Activated naive CD4-positive, alpha-beta T cell treated with anti-CD3 and anti-CD28 coated beads, Interleukin-2, amount 10 ng/mL, durations not matched to agents 7 days and 5 days (primary cell): ENCODE measurements at places on chromosomes 1 and 21.

DNA sequence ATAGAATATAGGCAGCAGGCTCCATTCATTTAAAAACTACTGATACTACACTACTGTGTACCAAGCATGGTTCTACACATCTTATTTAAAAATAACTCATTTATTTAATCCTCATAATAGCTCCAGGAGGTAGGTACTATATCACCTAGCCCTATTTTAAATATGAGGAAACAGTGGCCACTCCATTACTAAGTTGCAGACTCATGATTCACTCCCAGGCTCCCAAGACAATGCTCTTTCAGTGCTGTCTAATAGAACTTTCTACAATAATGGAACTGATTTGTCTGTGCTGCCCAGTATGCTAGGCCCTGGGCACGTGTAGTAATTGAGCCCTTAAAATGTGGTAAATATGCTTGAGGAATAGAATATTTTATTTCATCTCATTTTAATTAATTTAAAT lies 357.1 kb downstream of the LTN1 start:
- H3K27ac ChIP-seq = no peak overlapping the region
- H3K4me3 ChIP-seq = no peak overlapping the region
- DNase-seq = no peak
- H3K27me3 ChIP-seq = no peaks in the 10 kb centered on the region
- peaks cover 11% of the 10 kb centered on the region for H3K4me1 ChIP-seq

DNA sequence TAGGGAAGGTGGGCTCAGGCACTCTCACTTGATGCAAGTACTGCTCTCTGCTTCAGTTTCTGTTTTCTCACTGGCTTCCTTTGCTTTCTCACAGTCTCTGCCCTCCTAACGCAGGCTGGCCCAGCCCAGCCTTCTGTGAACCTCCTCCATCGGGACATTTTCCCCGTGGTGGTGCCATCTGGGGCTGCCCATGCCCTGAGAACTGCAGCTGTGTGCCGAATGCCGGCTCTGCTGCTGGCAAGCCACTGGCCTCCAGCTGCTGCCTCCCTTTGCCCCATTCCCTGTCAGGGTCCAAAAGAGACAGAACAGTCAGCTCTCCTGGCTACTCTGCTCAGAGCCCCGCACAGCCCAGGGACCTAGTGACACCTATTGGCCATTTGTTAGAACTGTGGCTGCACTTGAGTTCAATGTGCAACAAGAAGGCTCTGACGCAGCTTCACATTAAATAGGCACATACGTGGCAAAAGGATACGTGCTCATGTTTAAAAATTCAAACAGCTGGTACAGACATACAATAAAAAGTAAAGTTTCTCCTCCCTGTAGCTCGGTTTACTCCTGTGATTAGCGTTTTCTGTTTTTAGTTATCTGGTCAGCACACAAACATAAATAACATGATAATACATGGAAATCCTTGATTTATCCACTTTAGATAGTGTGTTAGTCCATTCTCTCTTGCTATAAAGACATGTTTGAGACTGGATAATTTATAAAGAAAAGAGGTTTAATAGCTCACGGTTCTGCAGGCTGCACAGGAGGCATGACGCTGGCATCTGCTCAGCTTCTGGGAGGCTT lies 46.6 kb downstream of the FCRL5 start:
- no peaks in the 10 kb centered on the region for H3K4me1 ChIP-seq
- H3K27ac ChIP-seq = no peak overlapping the region
- no peaks in the 10 kb centered on the region for H3K36me3 ChIP-seq
- peak; percentile 47 for DNase-seq

GRCh38 chr1:8411803-8412182 lies 93.9 kb downstream of the SLC45A1 start:
- H3K4me3 ChIP-seq = no peak overlapping the region
- no peak overlapping the region for H3K27ac ChIP-seq
- no peaks in the 10 kb centered on the region for H3K27me3 ChIP-seq
- DNase-seq = no peak
- peaks cover 68% of the 10 kb centered on the region for H3K36me3 ChIP-seq

DNA sequence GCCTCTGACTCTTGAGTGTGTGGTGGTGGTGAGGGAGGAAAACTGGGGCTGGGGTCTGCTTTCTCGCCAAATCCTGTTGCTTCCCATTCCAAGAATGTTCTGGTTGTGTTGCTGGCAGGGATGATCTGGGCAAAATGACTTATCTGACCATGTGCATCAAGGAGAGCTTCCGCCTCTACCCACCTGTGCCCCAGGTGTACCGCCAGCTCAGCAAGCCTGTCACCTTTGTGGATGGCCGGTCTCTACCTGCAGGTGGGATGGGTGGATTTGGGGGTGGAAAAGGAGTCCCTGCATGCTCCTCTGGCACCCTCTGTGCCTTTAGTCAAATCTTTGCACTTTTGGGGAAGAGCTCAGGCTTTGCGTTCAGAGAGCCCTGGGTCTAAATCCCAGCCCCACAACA lies 18.1 kb downstream of the CYP4B1 start:
- H3K27me3 ChIP-seq = peaks cover 14% of the 10 kb centered on the region
- H3K4me3 ChIP-seq = no peak overlapping the region
- H3K27ac ChIP-seq = no peak overlapping the region
- H3K4me1 ChIP-seq = no peaks in the 10 kb centered on the region
- DNase-seq = no peak
- no peaks in the 10 kb centered on the region for H3K36me3 ChIP-seq

- peaks cover 12% of the 10 kb centered on the region for H3K4me1 ChIP-seq
- DNase-seq = no peak
- H3K27ac ChIP-seq = no peak overlapping the region
These were observed 44.8 kb downstream of the BACH1 start for GRCh38 chr21:29343519-29343918.

DNA sequence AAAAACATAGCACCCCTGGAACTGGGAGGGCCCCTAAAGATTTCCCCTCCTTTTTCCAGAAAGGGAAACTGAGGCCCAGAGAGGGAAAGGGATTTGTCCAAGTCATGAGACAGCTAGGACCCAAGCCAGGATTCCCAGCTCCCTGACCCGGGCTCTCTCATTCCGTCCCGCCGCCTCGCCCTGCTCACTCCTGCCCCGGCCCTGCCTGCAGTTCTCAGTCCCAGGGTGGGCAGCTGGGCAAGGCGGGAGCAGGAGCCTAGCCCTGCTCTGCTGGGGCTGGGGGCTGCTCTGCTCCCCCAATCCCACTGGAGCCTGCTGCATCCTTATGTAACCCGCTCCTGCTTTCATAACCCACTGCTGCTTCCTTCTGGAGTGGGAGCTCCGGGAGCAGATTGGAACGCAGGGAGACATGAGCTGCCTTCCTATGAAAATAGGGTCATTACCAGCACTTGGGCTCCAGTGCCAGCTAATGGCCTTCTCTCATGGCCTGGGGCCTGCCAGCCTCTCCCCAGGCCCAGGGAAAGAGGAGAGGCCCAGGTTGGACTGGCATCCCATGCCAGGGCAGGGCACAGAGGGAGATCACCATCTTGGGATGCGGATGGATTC lies 84.5 kb downstream of the CAMK2N1 start:
- DNase-seq = no peak
- peaks cover 86% of the 10 kb centered on the region for H3K27me3 ChIP-seq
- no peaks in the 10 kb centered on the region for H3K36me3 ChIP-seq

DNA sequence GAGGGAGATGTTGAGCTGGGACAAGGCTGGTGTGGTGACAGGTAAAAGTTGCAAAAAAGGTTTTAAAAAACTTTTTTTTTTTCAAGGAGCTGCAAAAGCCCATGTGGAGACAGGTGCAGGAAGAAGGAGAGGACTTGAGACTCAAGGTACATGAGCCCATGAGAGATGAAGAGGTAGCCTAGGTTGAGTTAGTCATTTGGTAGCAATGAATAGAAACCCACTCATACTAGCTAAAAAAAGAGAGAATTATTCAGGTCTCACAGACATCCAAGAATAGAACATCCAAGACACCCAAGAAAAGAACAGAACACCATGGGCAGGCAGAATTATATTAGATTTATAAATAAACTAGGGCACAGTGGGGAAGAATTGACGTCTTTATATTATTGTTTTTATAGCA lies 65.1 kb downstream of the PCP4 start:
- no peak overlapping the region for H3K27ac ChIP-seq
- no peak overlapping the region for H3K4me3 ChIP-seq
- no peaks in the 10 kb centered on the region for H3K36me3 ChIP-seq
- H3K27me3 ChIP-seq = no peaks in the 10 kb centered on the region
- no peaks in the 10 kb centered on the region for H3K4me1 ChIP-seq

DNA sequence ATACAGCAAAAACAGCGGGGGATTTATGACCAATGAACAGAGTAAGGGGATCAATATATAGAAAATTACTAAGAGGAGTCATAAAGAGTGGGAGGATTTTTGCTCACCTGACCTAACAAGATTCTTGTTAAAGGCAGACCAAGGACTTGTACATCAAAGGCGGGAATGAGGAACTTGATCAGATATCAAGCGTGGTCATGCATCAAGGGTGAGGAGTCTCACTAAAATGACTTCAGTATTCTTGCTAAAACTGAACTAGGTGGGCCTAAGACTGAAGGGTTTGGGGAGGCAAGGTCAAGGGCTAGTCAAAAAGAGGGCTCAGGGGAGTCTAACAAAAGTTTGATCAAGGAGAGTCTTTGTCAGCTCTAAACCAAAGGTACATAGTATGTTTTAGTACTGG lies 2.1 kb downstream of the MOV10 start:
- peak overlapping the region; percentile 76 for H3K4me3 ChIP-seq
- peaks cover 34% of the 10 kb centered on the region for H3K4me1 ChIP-seq
- H3K36me3 ChIP-seq = peaks cover 38% of the 10 kb centered on the region

DNA sequence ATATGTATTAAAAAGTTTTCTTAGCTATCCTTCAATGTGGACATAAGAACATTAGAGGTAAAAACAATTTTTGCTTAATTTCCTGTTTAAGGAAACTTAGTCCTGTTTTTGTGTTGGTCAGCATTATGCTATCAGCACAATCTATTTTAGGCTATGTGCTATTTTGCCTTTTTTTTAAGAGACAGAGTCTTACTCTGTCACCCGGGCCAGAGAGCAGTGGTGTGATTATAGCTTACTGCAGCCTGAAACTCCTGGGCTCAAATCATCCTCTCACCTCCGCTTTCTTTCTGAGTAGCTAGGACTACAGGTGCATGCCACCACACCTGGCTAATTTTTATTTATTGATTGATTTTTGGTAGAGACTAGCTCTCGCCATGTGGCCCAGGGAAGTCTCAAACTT lies 199.1 kb upstream of the TMPRSS15 start:
- H3K4me3 ChIP-seq = no peak overlapping the region
- no peaks in the 10 kb centered on the region for H3K36me3 ChIP-seq
- H3K27ac ChIP-seq = no peak overlapping the region

- no peak for DNase-seq
- H3K36me3 ChIP-seq = peaks cover 78% of the 10 kb centered on the region
- peaks cover 5% of the 10 kb centered on the region for H3K4me1 ChIP-seq
- no peaks in the 10 kb centered on the region for H3K27me3 ChIP-seq
- H3K4me3 ChIP-seq = no peak overlapping the region
These were observed 11.2 kb downstream of the IFT25 start for GRCh38 chr1:53934170-53934765.
